ENCODE measurements at places on chromosomes 1 and 21.

DNA sequence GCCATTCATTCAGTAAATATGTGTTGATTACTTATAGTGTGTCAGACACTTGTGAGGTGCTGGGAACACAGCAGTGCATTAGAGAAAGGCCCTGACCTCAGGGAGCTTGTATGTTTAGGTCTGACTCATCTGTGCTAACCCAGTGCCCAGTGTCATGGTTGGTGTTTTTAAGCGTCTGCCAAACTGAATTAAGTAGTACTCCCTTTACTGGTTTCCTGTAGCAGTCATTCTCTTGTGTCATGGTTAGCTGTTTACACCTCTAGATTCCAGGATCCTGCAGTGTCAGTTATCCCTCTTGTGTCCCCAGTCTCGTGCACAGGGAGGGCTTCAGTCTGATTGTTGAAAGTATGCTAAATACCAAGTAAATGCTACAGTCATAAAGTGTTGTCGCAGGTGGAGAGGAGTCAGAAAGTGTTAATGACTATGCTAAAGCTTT is 14.2 kb downstream of the UCK2 start:
- DNase-seq: no peak

DNA sequence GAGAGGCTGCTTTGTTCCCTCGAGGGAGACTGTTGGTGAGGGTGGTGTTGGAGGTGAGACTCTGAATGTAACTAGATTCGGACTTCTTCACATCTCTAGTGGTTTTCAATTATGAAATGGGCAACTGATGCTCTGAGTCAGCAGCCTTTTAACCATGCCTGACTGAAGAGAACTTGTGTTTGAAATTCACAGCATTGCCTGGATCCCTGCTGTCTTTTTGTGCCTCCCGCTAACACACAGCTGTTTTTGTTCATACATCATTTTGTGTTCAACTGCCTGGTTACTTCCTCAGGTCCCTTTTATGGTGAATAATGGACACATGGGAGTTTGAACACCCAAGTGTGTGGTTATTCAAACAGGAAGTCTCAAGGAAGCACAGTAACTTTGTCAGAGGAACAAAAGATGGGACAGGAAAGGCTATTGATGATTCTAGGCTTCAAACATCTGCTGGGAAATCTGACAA is 16.8 kb downstream of the LAMC1 start:
- DNase-seq: no peak

- no peak for DNase-seq
Observed at GRCh38 chr1:76477156-76477555, 390.1 kb upstream of the ST6GALNAC5 start.

- no peak for DNase-seq
Observed at GRCh38 chr1:166258017-166258416, 91.2 kb upstream of the FAM78B start.
